ENCODE measurements at places on chromosomes 5 and 9.

DNA sequence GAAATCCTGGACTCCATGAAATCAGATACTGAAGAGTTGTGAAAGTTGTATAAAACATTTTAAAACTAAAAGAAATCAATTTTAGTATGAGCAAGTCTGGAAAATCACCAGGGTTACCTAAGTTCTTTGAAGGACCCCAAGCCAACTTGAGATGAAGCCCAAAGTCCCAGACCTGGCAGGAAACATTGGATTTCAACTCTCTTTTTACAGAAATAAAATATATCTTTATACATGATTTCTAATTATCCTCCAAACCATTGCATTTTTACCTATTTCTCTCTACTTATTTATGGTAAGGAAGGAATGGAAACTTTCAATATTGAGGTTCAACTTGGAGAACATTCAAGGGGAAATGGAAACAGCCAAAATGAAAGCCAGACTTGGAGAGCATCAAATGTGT is 390.6 kb upstream of the C9orf72 start:
- no peak for DNase-seq

GRCh38 chr5:123438902-123439301 is 15.7 kb upstream of the CEP120 start:
- no peak for DNase-seq

DNA sequence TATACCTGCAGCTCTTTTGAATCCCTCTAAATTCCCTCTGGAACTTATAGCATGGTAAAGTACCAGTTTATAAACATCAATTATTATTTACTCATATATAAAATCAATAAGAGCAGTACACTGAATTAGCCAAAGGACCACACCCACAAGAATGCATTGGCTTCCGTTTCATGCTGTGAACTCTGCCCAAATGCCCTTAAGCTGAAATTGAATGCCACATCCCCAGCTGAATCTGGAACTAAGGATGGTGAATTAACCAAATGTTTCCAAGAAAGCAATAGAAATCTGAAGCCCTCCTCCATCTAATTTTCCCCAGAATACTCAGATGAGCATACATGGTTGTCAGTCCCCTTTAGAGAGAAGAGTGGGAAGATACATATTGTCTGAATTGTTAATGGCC is 436.4 kb upstream of the FTMT start:
- no peak for DNase-seq

DNA sequence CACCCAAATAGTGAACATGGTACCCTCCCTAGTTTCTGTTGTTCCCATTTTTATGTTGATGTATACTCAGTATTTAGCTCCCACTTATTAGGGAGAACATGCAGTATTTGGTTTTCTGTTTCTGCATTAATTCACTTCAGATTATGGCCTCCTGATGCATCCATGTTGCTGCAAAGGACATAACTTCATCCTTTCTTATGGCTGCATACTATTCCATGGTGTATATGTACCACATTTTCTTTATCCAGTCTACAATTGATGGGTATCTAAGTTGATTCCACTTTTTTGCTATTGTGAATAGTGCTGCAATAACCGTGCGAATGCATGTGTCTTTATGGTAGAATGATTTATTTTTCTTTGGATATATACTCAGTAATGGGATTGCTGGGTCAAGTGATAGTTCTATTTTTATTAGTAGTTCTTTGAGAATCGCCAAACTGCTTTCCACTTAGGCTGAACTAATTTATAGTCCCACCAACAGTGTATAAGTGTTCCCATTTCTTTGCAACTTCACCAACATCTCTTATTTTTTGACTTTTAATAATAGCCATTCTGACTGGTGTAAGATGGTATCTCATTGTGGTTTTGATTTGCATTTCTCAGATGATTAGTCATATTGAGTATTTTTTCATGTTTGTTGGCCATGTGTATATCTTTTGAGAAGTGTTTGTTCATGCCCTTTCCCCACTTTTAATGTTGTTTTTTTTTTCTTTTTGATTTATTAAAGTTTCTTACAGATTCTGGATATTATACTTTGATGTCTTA is 79.6 kb downstream of the SMIM15 start:
- DNase-seq = no peak

DNA sequence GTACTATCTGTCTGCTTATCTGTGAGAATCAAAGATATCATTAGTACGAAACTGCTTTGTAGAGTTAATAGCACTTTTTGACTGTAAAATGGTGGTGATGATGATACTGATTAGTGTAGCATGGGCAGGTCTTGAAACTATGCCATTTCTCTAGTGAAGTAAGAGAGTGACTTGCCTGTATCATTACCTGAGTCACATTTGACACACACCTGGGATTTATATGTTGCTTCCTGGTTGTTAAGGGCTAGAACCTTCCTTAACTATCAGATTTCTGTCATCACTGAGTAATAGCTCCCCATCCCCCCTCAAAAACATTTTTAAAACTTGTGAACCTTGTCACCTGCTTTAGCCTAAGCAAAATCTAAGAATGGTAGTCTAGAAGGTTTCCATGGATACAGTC is 135.6 kb upstream of the RORB start:
- DNase-seq = no peak

DNA sequence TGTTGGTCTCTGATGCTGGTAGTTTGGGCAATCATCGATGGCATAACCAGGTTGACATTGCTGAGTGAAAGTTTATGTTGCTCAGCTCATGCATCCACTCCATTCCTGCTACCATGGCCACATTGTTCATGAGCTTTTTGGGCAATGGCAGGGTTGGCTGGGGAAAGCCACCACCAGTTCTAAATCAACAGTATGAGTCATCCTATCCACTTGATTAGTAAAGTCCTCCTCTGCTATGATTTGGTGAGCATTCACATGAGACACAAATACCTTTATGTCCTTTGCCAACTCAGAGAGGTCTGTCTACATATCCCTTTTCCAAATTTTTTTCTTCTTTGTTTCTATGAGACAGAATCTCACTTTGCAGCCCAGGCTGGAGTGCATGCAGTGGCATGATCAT is 129.7 kb upstream of the FBN2 start:
- no peak for DNase-seq

- DNase-seq = no peak
Measured at GRCh38 chr5:113448252-113448651, 13.5 kb upstream of the TSSK1B start.

DNA sequence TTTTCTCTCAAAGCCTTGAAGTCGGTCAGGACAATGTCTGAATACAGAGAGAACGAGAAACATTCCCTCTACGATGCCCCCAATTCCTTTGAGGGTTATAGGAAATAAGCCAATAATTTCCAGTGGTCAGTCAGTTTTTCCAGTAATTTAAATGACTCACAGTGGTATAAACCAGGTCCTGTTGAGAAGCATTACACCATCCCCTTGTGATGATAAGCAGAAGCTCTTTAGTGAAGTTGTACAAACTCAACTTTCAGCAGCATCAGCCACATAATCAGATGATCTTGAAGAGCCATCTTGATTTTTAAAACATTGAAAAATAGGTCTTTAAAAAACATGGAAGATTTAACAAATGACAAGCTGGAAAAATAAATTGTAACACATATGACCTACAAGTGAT is 173.9 kb upstream of the ZNF462 start:
- DNase-seq = no peak

- no peak for DNase-seq
Measured at GRCh38 chr5:138502121-138502520, 36.8 kb downstream of the EGR1 start.

GRCh38 chr9:134167530-134167931 is 3.2 kb upstream of the RNU6ATAC start:
- DNase-seq = no peak

DNA sequence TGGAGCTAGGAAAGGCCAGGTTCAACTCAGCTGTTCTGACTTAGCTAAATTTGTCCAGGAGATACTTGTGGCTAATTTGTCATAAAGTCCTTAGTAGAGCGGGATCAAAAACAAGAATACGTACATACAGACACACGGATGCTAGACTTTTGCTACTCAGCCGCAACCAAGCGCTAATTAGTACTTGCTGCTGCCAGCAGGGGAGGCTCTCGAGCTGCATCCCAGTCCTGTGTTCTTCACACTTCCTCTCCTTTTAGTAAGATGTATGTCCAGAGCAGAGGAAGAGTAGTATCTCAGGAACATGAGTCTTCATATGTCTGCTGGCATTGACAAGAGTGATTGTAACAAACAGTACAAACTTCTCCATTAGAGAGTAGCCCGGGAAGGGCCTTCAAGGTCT is 58.3 kb downstream of the CYFIP2 start:
- no peak for DNase-seq

DNA sequence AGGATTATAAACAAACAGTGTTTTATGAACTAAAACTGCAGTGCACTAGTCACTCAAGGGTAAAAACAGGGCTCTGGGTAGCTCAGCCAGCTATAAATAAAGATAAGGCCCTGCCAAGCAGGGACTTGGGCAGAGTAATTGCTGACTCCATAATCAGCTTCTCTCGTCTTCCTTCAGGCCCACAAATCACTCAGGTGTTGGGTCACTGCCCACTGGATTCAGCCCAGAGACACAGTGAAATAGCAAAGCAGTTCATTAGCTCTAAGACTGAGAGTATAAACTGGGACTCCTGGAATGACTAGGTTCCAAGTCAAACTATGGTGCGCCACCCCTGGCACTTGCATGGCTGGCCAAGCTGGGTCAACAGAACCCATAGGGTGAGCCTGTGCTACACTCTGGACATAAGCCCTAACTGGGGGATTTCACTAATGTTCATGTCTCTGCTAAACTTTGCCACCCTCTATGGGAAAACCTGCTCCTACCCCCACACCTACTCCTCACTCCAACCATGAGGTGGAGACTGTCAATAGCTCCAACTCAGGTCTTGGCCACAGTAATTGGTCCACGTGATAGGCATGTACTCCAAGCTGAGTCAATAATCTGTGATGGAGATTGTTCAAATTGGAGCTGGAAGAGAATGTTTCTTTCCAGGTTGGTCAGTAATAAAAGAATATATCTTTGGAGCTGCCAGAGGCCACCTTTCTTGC is 158.5 kb downstream of the SLIT3 start:
- no peak for DNase-seq

- no peak for DNase-seq
Measured at GRCh38 chr5:31894141-31894540, 255.2 kb downstream of the PDZD2 start.

DNA sequence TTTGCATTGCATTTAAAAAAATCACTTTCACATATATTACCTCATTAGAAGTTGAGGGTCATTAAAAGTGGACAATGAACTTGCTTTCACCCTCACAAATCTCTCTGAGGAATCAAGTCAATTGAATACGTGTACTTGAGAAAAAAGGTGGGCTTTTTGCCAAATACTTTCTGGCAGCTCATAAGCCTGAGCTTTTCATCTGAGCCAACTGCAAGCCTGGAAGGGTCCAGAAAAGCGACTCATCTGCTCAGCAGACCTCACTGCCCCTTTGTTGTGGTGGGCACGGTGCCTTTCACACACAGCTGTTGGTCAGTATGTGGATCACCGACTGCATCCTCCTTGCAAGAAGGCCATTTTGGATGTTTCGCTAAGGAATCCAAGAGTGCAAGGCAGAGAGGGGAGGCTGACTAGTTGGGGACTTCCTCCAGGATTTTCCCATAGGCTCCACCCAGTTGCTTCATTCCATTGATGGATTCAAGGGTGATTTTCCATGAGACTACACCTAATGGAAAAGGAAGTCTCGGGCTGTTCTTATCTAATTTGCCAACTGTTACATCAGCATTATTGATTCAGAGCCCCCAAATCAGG is 564.7 kb downstream of the PDE4D start:
- DNase-seq = peak; percentile 27

- no peak for DNase-seq
Measured at GRCh38 chr5:124704594-124705284, 41.7 kb downstream of the ZNF608 start.

DNA sequence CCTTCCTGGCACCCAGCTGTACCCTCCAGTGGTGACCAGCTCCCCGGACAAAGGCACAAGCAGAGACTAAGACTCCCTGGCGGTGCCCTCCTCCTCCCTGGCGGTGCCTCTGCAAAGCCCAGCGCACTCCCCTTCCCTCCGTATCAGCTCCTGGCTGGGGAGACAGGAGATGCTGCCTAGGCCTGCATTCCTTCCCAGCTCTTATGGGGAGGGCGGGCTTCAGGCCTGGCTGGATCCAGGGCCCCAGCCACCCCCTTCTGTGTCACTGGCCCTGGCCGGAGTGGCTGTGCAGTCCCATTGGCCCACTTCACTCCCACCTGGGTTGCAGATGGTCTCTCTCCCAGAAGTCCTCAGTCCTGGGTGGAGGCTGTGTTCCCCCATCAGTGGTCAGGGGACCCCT is 6.4 kb downstream of the LCN12 start:
- no peak for DNase-seq
